ENCODE measurements at places on chromosomes 6 and 20. TPM values are rescaled to one million over a fixed set of nuclear protein-coding genes. Genes with fewer than 3 reads are reported as not detected.
A peak's percentile ranks its signal among the peaks of the same experiment; 100 is the strongest.

FOXF2 gene
- 17.7 TPM for total RNA-seq

PAK5 gene
- total RNA-seq: not detected

TUBB2B gene
- total RNA-seq: 4.1 TPM

GRCh38 chr20:24951536-24952083, 2.5 kb downstream of the CST7 start:
- no peak overlapping the region for H3K27ac ChIP-seq
- no peak for DNase-seq
- H3K36me3 ChIP-seq: peaks cover 11% of the 10 kb centered on the region
- no peaks in the 10 kb centered on the region for H3K4me1 ChIP-seq

- no peaks in the 10 kb centered on the region for H3K36me3 ChIP-seq
- no peak overlapping the region for H3K4me3 ChIP-seq
- DNase-seq: no peak
- no peaks in the 10 kb centered on the region for H3K4me1 ChIP-seq
- H3K27me3 ChIP-seq: no peaks in the 10 kb centered on the region
Observed at GRCh38 chr6:70180183-70180900, 122.5 kb downstream of the COL9A1 start.

DNA sequence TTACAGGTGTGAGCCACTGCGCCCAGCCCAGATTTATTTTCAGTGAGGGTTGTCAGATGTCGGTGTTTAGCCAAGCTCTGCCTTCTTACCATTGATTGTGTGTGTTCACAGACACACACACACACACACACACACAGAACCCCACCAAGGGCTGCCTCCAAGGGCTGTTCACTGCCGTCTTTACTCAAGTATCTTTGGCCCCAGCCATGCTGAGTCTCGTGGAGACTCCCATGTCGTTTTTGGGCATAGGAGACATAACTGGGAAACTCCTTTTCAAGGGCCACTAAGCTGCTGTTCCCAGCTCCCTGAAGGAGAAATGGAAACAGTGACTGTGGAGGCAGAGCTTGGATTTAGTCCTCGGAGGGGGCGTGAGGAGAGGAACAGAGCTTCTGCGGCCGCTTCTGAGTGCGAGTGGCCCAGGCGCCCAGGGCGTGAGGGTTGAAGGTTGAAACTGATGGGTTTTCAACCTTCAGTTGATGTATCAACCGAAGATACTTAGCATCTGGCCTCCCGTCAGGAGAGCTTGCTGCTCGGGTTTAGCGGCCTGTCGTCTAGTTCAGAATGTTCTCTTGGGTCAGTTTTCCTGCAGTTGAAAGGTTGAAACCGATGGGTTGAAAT, 243.6 kb downstream of the TTLL2 start:
- no peak overlapping the region for H3K27ac ChIP-seq
- no peak for DNase-seq
- H3K4me1 ChIP-seq: peaks cover 3% of the 10 kb centered on the region

DNA sequence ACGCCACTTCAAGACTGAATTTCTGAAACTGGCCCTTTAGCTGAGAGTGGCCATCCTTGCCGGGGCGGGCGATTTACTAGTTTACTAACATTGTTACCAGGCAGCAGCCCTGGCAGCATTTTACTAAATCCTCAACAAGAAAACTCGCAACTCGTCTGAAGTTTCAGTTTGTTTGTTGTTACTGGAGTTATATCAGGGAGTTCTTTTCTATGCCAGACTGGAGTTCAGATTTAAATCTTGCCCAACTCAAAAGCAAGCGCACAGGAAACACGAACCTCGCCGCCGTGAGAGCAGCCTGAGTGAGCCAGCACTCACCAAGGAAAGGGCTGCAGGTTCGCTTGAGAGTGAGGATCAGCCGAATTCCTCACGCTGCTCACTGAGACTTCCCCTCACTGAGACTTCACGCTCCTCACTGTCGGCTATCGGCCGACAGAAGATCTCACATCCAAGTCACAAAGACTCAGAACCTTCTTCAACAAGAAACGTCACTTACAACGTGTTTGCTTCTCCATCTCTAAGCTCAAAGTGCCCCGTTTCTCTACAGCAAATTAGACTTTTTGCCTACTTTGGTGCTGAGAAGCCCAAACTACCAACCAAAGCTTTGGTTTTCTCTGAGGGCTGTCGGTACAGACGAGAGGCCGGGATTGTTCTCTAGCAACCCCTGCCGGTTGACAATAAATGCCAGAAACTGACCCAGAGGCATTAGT, 78.9 kb downstream of the OLIG3 start:
- H3K4me3 ChIP-seq: peak overlapping the region; percentile 29
- no peaks in the 10 kb centered on the region for H3K4me1 ChIP-seq
- DNase-seq: peak; percentile 50
- peak overlapping the region; percentile 48 for H3K27ac ChIP-seq

GRCh38 chr6:5167501-5167900, 82.4 kb downstream of the PPP1R3G start:
- H3K27me3 ChIP-seq: no peaks in the 10 kb centered on the region
- H3K27ac ChIP-seq: no peak overlapping the region
- no peaks in the 10 kb centered on the region for H3K36me3 ChIP-seq
- DNase-seq: no peak

GRCh38 chr6:17015551-17016381, 86.1 kb upstream of the STMND1 start:
- DNase-seq: no peak

- H3K27ac ChIP-seq: no peak overlapping the region
- no peaks in the 10 kb centered on the region for H3K27me3 ChIP-seq
- no peak overlapping the region for H3K4me3 ChIP-seq
- H3K36me3 ChIP-seq: no peaks in the 10 kb centered on the region
- DNase-seq: no peak
Observed at GRCh38 chr6:121539439-121539838, 104.0 kb downstream of the GJA1 start.

GRCh38 chr6:143429970-143430369, 20.5 kb downstream of the ADAT2 start:
- no peaks in the 10 kb centered on the region for H3K27me3 ChIP-seq
- DNase-seq: no peak
- no peaks in the 10 kb centered on the region for H3K4me1 ChIP-seq
- H3K4me3 ChIP-seq: no peak overlapping the region
- no peaks in the 10 kb centered on the region for H3K36me3 ChIP-seq
- H3K27ac ChIP-seq: no peak overlapping the region

DNA sequence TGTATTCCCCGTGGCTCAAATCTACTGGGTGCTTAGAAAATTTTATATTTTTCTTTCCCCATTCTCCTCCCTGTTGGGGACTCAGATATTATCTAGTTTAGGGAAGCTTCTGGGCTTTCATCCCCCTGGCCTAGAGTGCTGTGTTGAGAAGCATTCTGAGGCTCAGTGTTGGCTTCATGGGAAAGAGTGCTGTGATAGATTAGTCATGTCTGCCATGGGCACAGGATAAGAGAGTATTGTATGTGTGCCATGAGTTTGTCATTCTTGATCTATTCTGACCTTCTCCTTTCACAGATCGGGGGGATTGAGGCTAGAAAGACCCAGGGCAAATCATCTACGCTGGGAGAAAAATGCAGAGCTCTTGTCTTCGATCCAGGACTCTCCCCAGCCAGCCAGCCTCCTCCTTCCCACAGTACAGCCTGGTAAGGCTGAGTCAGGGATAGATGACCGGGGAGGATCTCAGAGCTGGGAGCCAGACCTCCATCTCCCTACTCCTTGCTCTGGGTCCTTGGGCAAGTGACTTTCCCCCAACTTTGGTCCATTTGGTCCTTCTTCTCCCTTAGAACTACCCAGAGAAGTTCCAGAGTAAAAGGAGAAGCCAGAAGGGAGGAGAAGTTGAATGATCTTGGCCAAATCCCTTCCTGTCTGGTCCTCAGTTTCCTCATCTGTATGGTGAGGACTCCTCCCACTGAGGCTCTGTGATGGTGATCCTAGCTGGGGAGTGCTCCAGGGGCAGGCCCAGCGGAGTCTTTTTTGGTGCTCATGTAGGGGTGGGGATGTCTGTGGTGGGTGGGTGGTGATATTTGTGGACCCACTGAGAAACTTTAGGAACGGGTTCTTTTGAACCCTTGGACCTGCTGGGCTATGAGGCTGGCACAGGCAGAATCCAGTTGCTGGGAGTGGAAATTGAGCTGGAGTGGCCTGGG, 5.0 kb downstream of the SRC start:
- no peak for DNase-seq
- no peak overlapping the region for H3K4me3 ChIP-seq
- H3K4me1 ChIP-seq: peaks cover 16% of the 10 kb centered on the region
- H3K36me3 ChIP-seq: no peaks in the 10 kb centered on the region

- no peak overlapping the region for H3K27ac ChIP-seq
- DNase-seq: no peak
- H3K4me1 ChIP-seq: no peaks in the 10 kb centered on the region
- H3K27me3 ChIP-seq: no peaks in the 10 kb centered on the region
- no peaks in the 10 kb centered on the region for H3K36me3 ChIP-seq
Observed at GRCh38 chr20:63244468-63244867, 8.8 kb downstream of the BIRC7 start.

DNA sequence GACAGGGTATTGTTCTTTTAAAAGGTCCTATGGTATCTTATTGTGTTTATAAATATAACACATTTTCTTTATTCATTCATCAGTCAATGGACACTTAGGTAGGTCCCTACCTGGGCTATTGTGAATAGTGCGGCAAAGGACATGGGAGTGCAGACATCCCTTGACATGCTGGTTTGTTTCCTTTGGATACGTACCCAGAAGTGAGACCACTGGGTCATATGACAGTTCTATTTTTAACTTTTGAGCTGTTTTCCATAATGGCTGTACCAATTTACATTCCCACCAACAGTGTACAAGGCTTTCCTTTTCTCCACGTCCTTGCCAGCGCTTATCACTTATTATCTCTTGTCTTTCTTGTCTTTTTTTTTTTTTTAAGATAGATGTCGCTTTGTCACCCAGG, 627.5 kb downstream of the PRKN start:
- H3K4me1 ChIP-seq: no peaks in the 10 kb centered on the region
- no peaks in the 10 kb centered on the region for H3K27me3 ChIP-seq
- H3K36me3 ChIP-seq: no peaks in the 10 kb centered on the region
- no peak overlapping the region for H3K27ac ChIP-seq

DNA sequence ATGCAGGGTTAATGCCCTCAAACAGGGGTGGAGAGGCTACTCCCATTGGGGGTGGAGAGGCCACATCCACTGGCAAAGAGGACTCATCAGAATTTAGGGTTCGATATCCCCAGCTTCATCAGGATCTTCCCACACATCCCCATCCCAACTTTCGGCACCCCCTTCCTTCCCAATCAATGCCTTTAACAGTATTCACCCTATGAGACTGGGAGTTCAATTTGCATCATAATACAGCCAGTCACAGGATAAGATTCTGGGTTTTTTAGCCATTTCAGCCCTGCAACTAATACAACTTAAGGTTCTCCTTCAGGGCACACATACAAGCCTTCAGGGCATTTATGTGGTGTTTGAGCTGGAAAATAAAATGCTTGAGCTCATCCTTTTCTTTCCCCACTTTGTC, 80.9 kb downstream of the GMDS start:
- H3K36me3 ChIP-seq: no peaks in the 10 kb centered on the region
- no peaks in the 10 kb centered on the region for H3K27me3 ChIP-seq

GRCh38 chr6:164533045-164533362, 776.4 kb downstream of the C6orf118 start:
- H3K36me3 ChIP-seq: no peaks in the 10 kb centered on the region
- no peaks in the 10 kb centered on the region for H3K27me3 ChIP-seq
- no peak overlapping the region for H3K4me3 ChIP-seq
- DNase-seq: no peak
- H3K4me1 ChIP-seq: no peaks in the 10 kb centered on the region

GRCh38 chr20:35698298-35699126, 640 bp downstream of the NFS1 start:
- no peaks in the 10 kb centered on the region for H3K27me3 ChIP-seq
- H3K36me3 ChIP-seq: peaks cover 40% of the 10 kb centered on the region
- H3K4me1 ChIP-seq: peaks cover 32% of the 10 kb centered on the region
- peak overlapping the region; percentile 85 for H3K4me3 ChIP-seq
- no peak for DNase-seq

DNA sequence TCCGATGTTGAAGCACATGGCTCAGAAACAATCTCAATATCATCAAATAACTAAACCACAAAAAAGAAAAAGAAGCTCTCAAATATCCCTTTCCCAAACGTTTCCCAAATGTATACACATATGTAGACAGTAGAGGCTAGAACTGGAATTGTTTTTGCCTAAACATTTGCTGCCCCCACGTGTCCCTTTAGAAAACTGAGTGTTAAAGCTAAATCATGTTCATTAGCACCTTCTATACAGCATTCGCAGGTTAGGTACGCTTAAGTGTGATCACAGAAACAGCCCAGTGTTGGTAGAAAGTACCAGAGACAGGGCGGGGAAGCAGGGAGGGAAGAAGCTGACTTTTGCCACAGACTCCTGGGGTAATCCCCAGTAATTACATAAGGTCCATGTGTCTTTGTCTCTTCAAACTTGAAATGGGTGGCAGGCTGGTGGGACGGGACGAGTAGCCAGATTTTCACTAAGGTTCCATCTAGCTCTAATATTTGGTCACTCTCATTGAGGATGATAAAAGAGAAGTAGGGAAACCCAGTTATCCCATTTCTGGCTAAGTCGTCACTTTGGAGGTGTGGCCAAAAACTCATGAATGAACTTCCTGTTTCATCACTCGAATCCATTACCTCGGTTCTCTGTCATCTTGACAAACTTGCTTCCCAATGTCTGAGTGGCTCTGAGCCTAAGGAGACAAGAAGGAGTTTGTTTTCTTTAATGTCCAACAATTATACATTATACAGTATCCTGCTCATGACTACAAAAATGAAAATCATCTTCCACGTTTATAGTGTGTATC, 15.0 kb upstream of the TFAP2A start:
- peaks cover 7% of the 10 kb centered on the region for H3K4me1 ChIP-seq
- DNase-seq: no peak
- peaks cover 84% of the 10 kb centered on the region for H3K27me3 ChIP-seq
- H3K4me3 ChIP-seq: no peak overlapping the region
- H3K27ac ChIP-seq: no peak overlapping the region

DNA sequence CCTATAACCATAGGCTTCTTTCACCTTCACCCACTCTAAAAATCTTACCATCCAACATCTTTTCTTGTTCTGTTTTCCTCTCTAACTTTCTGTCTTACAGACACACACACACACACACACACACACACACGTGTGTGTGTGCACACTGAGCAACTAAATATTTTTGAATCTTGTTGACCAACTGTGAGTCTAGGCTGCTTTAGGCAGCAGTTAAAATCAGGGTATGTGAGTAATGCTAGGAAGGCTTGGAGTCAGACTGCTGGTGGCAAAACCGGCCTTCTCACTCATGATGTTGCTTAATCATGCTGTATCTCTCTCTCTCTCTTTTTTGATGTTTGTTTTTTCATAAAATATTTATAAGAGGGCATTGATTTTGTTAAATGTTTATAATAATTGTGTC, 103.1 kb upstream of the TBX18 start:
- no peak overlapping the region for H3K27ac ChIP-seq
- no peaks in the 10 kb centered on the region for H3K36me3 ChIP-seq
- H3K4me1 ChIP-seq: no peaks in the 10 kb centered on the region

- no peak overlapping the region for H3K4me3 ChIP-seq
- H3K27ac ChIP-seq: no peak overlapping the region
- H3K36me3 ChIP-seq: no peaks in the 10 kb centered on the region
- no peaks in the 10 kb centered on the region for H3K4me1 ChIP-seq
- H3K27me3 ChIP-seq: no peaks in the 10 kb centered on the region
- DNase-seq: no peak
Observed at GRCh38 chr20:51832276-51832675, 30.0 kb upstream of the SALL4 start.

- DNase-seq: no peak
- H3K36me3 ChIP-seq: no peaks in the 10 kb centered on the region
- H3K4me3 ChIP-seq: no peak overlapping the region
- no peaks in the 10 kb centered on the region for H3K27me3 ChIP-seq
- H3K4me1 ChIP-seq: no peaks in the 10 kb centered on the region
- no peak overlapping the region for H3K27ac ChIP-seq
Observed at GRCh38 chr6:20868397-20869096, 334.3 kb downstream of the CDKAL1 start.

All from left lung (tissue), 14 donors.